Fibroblast of skin of right quadriceps (primary cell): ENCODE measurements at places on chromosomes 16 and 17.

- peak; percentile 49 for DNase-seq
Observed at GRCh38 chr16:71499775-71500364, 10.7 kb upstream of the ZNF19 start.

GRCh38 chr16:55301385-55302008 is 22.5 kb upstream of the IRX6 start:
- DNase-seq: peak; percentile 9

DNA sequence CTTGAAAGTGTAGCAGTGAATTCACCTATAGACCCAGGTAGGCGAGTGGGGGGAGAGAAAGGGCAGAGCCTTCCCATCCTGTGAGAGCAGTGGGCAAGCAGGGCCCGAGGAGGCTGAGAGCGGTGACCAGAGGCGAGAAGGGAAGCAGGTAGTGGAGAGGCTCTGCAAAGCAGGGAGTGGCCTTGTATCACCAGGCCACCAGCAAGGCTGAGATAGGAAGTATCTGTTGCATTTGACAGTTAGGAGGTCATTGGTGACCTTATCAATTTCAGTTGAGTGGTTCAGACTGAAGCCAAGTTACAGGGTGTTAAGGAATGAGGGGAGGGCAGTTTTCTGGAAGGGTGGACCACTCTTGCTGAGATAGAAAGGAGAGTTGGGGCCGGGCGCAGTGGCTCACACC is 10.7 kb upstream of the HSD3B7 start:
- no peak for DNase-seq

DNA sequence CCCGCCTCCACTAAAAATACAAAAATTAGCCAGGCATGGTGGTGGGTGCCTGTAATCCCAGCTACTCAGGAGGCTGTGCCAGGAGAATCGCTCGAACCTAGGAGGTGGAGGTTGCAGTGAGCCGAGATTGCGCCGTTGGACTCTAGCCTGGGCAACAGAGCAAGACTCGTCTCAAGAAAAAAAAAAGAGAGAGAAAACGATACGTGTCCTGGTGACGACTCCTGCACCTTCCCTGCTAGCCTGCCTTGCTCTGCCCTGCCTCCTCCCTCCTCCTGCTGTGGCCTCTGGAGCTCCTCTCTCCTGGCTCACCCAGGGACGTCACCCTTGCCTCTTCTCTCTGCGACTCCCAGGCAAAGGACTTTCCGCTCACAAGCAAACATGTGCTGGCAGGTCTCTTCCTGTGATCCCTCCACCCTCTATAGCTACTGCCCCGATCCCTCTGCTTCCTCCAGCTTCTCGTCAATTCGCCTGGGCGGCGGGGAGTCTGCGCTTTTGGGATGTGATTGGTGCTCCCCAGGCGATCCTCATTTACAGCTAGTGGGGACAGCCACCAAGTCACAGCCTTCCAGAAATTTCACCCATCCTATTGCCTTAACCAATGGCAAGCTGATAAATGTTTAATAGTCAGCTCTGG is 25.5 kb upstream of the CBX4 start:
- DNase-seq: no peak

DNA sequence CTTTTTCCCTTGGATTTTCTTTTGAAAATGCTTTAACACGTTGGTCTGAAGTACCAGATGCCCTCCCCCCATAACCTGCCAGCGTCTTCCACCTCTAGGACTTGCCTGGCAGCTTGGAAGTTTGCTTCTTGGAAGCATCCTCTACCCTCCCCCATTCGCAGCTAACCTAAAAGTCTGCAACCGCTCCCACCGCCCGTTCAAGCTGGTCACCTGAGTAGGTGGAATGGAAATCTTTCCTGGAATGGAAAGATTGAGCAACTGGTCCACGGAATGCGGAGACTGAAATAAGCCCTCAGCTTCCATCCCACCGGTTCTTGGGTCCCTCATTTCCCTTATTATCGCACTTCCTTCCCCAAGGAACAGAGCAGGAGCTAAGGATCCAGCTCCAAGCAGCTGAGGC is 31.4 kb downstream of the HS3ST3B1 start:
- DNase-seq: no peak

DNA sequence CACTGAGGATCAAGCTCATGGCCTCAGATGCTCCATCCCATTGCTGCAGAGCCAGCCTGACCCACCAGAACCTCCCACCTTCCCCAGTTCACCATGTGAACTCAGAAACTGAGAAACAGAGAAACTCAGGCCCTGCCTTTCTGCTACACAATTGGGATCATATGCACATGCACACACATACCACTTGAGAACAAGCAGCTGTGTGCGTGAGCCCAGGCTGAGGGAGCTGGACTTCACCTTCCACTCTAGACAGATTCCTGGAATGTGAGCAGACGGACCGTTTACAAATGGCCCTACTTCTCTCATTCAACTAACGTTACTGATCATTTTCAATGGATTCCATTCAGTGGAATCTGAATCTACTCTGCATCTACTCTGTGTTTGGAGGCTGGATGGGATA is 1.7 kb upstream of the SPEM2 start:
- DNase-seq: no peak

DNA sequence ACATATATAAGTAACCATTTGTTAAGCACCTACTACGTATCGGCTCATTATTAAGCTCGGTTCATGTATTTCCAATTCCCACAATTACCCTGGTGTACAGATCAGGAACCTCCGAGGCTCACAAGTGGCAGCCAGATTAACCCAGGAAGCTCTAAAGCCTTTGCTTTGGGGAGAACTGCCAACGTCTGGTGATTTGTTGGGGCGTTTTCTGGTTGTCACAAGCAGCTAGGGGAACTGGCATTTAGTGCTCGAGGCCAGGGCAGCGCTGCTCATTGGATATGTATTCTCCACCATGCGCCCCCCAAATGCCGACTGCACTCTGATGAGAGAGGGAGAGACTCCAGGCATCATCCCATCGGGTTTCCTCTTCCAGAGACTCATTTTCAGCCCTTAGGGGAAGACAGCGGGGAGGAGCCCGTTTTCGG is 541 bp downstream of the ZNF18 start:
- DNase-seq: no peak

DNA sequence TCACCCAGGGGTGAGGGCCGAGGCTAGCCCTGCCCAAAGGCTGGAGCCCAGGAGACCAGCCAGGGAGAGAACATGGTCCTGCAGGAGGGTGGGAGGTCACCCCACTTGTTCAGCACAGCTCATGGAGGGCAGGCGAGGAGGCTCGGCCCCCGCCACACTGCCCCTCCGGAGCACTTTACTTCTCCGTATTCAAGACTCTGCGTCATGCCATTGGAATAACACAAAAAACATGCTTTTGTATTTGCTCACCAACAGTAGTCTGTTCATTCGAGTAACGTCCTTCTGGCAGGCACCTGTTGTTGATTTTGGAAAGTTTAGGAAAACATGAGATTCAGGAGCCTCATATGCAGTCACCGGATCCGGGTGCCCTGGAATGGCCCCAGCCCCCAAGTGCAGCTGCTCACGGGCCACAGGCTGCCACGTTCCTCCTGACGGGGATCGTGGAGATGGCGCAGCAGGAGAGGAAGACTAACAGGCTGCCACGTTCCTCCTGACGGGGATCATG is 81.1 kb upstream of the DNAH17 start:
- DNase-seq: peak; percentile 70

DNA sequence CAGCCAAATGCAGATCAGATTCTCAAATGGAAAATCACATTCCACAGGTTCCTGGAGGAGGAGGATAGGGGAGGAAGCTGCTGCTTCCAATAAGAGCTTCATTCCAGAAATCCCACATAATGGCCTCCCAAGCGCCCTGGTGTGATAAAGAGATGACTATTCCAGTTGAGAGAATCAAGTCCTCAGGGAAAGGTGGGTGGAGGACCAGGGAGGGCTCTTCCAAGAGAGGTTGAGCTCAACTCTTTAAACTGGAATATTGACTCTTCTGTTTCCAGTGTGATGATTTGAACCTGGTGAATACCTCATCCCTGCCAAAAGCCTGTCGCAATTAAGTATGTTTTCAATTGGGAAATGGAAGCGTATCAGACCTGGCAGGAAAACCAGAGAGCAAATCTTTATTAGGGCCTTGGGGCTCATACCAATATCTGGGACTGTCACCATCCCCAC is 81.4 kb upstream of the DYNLRB2 start:
- DNase-seq: peak; percentile 75

DNA sequence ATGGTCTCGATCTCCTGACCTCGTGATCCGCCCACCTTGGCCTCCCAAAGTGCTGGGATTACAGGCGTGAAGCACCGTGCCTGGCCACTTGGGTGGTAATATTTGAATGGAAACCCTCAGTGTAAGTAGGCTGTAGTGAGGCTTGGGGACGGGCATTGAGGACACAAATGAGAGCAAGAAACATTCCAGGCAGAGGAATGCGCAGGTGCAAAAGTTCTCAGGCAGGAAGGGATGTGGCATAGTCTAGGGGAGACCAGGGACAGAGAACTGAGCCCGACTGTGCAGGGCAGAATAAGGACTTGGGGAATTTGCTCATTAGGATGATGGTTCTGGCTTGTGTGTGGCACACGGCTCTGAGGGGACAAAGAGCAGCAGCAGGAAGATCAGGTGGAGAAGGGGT is 54.8 kb downstream of the GRB2 start:
- no peak for DNase-seq

- no peak for DNase-seq
Observed at GRCh38 chr16:57773019-57773418, 29.3 kb downstream of the KIFC3 start.

DNA sequence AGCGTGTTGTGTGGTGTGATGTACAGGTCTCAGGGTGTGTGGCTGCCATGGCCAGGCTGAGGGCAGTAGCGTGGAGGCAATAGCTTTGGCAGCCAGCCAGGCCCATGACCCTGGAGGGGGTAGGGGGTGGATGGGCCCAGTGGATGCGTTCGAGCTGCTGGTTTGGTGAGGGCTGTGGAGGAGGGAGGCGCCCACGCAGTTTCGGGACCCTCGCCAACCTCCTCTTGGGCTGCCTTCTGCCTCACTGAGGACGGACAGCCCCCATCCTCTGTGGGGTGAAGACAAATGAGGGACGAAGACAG is 238.6 kb upstream of the GSE1 start:
- no peak for DNase-seq

DNA sequence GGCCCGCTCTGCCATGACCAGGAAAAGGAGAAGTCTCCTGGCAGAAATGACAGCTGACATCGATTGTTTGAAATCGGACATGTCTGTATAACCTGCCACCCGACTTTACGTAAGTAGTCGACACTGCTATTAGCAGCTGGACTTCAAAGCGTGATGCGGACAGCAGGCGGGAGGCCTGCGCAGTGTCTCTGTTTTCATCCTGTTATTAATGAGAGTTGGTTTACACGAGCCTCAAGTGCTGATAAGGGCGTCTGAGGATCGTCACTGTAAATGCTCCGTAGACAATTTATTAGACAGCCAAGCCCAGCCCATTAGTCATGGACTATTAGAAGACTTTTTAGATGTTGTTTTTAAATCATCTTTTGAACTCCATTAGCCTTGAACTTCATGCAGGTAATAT is 328.3 kb downstream of the FOXL1 start:
- no peak for DNase-seq

DNA sequence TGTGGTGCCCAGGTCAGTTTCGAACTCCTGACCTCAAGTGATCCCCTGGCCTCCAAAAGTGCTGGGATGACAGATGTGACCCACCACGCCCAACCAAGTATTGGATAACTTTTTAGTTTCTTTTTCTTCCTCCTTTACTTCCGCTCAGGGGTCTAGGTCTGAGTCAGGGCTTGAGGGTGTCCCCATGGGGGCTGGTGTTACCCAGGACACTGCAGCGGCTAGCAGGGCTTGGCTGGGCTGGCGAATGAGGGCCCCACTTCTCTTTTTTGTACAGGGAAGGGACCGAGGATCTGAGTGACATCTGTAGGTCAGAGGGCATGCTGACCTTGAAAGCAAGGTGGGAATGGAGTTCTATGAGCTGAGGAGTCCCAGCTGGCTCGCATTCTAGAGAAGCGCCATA is 24.9 kb downstream of the RAB11FIP3 start:
- DNase-seq: no peak

- DNase-seq: no peak
Observed at GRCh38 chr17:43779145-43780125, 658 bp upstream of the DUSP3 start.

DNA sequence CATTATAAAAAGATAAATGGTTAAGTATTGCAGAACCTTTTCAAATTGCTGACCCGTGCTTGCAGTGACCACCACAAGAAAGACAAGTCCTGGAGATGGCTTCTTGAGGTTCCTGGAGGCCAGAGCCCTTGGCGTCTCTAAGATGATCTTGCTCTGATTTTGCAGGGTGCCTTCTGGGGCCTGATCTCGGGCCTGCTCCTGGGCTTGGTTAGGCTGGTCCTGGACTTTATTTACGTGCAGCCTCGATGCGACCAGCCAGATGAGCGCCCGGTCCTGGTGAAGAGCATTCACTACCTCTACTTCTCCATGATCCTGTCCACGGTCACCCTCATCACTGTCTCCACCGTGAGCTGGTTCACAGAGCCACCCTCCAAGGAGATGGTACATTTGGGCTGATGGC is 63.0 kb downstream of the SLC5A11 start:
- DNase-seq: no peak

DNA sequence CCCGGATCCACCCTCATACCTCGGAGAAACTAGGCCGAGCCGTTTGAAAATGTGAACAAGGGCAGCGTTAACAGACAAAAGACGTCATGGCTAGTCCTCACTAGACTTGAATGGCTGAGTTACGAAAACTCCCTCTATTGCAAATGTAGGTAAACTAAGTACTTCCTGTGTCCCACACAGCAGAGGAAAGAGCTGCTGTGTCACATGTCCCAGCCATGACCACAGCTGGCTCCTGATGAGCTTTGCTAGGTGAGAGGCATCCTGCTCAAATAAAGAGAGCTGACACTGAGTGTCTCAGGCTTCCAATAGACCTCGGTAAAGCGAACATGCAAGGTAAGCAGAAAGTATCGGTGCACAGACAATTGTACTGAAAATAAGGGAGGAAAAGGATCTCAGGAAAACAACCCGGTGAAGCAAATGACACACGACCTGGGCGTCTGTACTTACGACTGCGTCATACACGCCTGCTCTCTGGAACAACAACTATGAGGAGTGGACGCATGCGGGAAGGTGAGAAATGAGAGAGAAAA is 26.0 kb downstream of the TMEM204 start:
- no peak for DNase-seq

DNA sequence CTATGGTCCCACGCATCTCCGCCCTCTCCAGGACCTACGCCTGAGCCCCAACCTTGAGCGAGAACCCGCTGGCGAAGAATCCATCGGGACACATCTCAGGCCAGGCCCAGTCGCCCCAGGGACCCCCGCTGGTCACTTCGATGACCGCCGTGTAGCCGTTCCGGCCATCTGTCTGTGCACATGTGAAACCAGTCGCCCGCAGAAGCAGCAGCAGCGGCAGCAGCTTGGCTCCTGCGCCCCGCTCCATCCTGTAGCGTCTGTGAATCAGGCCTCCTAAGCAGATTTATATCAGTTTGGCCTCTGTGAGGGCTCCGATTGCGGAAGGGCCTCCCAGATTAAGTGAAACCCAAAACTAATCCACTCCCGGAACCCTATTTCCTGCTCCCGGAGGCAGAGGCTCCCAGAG is at the start of gene VMO1:
Gene VMO1 (minus strand): TSS at position 259 of the 406 bp plus-strand sequence. CDS start 12 bp downstream, at position 247.
- peak; percentile 24 for DNase-seq

- no peak for DNase-seq
Observed at GRCh38 chr16:49112754-49113153, 168.9 kb downstream of the CBLN1 start.

GRCh38 chr17:67982034-67982640 is 14.1 kb downstream of the C17orf58 start:
- DNase-seq: no peak

GRCh38 chr16:82241469-82242052 is 71.5 kb upstream of the MPHOSPH6 start:
- no peak for DNase-seq

- no peak for DNase-seq
Observed at GRCh38 chr17:42574463-42574862, 3.1 kb downstream of the PSMC3IP start.
